ENCODE measurements at places on chromosomes 7 and 10.

GRCh38 chr10:93712593-93712992 lies 10.2 kb upstream of the FRA10AC1 start:
- no peak for DNase-seq

- DNase-seq: no peak
These were observed 65.9 kb downstream of the ZNF467 start for GRCh38 chr7:149707448-149707886.

DNA sequence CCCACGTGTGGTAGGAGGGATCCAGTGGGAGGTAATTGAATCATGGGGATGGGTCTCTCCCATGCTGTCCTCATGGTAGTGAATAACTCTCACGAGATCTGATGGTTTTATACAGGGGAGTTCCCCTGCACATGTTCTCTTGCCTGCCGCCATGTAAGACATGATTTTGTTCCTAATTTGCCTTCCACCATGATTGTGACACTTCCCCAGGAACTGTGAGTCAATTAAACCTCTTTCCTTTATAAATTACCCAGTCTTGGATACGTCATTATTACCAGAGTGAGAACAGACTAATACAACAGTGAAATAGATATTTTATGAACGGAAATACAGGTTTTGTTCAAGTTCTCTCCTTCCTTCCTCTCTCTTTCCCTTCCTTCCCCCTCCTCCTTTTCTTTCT lies 15.8 kb downstream of the CALD1 start:
- DNase-seq: no peak

DNA sequence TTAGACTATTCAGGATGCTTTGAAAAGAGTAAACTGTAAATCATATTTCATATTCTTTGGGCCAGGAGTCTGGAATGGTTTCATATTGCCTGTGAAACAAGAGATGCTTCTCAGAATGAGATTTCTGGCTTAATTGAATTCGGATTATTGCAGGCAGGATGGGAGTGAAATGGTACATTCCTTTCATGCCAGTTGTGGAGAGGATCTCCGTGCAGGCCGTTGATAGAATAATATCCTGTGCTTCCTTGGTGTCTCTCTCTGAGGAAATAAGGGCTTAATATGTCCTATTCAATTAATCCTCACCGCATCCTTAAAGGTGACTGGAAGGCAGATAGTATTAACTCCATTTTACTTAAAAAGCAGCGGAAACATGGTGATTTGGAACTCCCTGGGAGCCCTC lies 56.6 kb downstream of the CUX1 start:
- no peak for DNase-seq

GRCh38 chr10:119205894-119206602 lies 1.3 kb upstream of the GRK5 start:
- peak; percentile 35 for DNase-seq

- no peak for DNase-seq
These were observed 3.7 kb upstream of the TTYH3 start for GRCh38 chr7:2628130-2628482.

- DNase-seq: no peak
These were observed 15.4 kb upstream of the MEST start for GRCh38 chr7:130476297-130477150.

All from stimulated activated effector memory CD8-positive, alpha-beta T cell treated with anti-CD3 and anti-CD28 coated beads, Interleukin-12 subunit alpha, Interleukin-12 subunit beta, amount 100 ng/mL, for 72 hours (primary cell).